Common myeloid progenitor, CD34-positive (primary cell): ENCODE measurements at places on chromosomes 1 and 21.

DNA sequence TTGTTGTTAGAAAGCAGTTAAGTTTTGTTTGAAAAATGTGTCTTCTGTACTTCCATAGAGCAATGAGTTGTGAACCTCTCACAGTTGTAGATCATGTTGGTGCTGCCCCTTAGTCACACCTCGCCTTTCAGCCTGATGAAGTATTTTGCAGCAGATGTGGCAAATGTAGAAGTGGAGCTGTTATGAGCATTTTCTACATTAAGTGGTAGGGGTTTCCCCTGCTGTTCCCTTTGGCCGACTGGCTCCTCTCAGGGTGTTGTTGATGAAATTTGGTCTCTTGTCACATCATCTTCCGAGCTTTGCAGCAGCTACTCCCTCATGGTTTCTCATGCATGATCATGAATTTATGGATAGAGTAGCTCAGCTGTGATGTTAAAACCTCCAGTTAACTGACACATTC is 33.6 kb upstream of the DENND1B start:
- H3K4me3 ChIP-seq: no peak overlapping the region
- no peaks in the 10 kb centered on the region for H3K4me1 ChIP-seq
- H3K27me3 ChIP-seq: no peaks in the 10 kb centered on the region
- no peak for DNase-seq

DNA sequence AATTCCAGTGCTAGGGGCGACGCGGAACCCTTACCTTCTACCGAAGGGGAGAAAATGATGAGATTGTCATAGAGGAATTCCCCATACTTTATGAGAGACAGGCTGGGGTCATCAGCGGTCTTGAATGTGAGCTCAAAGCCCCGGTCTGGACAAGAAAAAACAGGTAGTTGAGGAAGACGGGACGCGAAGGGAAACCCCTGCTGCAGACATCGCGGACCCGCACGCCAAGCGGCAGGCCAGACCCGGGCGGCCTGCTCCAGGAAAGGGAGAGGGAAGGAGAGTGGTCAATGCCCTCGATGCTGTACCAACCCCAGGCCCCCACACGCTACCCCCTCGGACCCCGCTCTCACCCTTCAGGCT is 342 bp downstream of the DDOST start:
- peak overlapping the region; percentile 92 for H3K27ac ChIP-seq
- peak overlapping the region; percentile 75 for H3K4me3 ChIP-seq
- peak; percentile 56 for DNase-seq
- peaks cover 26% of the 10 kb centered on the region for H3K4me1 ChIP-seq

DNA sequence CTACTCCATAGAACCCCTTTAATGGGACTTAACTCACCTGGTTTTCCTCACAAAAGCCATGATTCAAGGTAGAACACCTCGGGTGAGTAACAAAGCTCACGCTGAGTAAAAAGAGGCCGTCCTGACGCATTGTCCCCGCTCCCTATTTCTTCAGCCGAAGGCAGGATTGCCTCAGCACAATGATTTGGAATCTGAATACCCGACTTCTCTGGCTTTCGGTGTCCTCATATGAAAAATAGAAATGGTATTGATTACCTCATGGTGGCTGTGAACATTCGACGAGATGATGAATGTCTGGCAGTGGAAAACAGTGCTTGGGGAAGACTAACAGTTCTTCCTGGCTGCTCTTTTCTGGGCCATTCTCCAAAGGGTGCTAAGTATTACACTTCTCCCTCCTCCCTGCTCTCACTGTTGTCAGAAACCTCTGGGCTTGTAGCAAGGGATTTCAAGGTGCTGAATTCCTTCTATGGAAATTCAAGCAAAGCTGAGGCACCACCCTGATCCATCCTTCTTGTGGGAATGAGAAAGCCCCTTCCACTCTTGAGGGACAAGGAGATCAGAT is 148.3 kb downstream of the C1orf94 start:
- H3K36me3 ChIP-seq: no peaks in the 10 kb centered on the region
- H3K27me3 ChIP-seq: no peaks in the 10 kb centered on the region

DNA sequence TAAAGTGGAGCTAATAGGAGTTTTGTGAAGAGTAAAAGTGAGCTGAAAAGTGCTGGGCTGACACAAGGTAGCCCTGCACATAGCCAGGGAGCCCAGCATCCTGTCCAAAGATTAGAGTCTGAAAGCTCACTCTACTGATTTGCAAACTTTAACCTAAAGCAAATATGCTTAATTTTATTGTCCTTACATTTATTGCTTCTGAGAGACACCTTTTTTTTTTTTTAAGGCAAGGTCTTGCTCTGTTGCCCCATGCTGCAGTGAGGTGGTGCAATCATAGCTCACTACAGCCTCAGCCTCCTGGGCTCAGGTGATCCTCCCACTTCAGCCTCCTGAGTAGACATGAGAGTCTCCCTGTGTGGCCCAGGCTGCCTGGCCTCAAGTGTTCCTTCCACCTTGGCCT is 16.5 kb downstream of the MGST3 start:
- H3K27me3 ChIP-seq: no peaks in the 10 kb centered on the region
- H3K4me1 ChIP-seq: no peaks in the 10 kb centered on the region
- H3K36me3 ChIP-seq: peaks cover 10% of the 10 kb centered on the region
- no peak for DNase-seq
